T-helper 2 cell treated with Interferon-gamma antibody and Interleukin-4, amounts not matched to agents 5 μg/mL and 100 μg/mL, for 36 hours (primary cell): ENCODE measurements at places on chromosomes 7 and 10.

GRCh38 chr10:4498711-4499251, 327.2 kb upstream of the AKR1E2 start:
- no peak for DNase-seq

DNA sequence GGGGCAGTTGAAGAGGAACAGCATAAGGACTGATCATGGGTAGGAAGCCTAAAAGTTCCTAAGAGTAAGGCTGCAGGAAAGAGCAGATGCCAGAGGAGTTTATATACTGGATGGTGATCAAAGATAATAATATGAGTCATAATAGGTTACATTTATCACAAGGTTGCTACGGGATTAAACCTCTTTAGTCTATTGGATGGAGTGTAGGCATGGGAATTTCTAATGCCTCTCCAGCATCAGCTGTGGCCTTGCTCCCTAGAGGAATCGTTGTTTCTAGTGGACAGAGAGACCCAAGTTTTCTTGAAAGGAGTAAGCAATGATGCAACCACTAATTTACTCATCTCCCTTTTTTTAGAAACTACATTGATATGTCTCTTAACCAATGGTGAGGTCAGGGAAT, 213.4 kb downstream of the GPR37 start:
- DNase-seq = no peak

- DNase-seq = no peak
Observed at GRCh38 chr7:28688651-28689050, 269.5 kb downstream of the TRIL start.

GRCh38 chr7:11313801-11314200, 340.1 kb downstream of the PHF14 start:
- no peak for DNase-seq

DNA sequence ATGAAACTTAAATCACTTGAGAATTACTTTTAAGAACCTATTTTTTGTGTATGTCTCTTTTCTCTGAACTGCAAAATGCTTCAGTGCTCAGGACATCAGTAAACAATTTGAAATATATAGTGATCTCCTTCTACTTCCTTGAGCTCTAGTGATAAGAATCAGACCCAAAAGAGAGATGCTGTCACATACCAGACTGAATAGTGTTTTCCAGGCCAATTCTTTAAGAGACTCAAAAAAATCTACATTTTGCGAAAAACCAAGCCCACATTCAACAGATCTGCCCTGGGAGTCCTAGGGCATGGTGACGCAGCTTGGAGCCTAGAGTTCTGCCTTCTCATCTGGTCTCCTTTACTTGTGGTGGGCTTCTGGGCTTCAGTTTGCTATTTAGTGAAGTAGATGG, 72.1 kb upstream of the SLC13A1 start:
- DNase-seq = no peak

DNA sequence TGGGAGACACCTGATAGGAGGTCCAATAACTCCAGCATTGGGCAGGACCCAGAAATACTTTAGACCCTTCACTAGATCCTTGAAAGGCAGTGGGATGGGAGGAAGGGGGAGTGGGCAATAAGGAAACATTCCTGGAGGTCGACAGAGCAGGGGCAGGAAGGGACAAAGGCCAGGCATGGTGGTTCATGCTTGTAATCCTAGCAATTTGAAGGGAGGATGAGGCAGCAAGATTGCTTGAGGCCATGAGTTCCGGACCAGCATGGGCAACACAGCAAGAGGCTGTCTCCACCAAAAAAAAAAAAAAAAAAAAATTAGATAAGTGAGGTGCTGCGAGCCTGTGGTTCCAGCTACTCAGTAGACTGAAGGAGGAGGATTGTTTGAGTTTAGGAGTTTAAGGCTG, 134.9 kb downstream of the JCAD start:
- no peak for DNase-seq

- no peak for DNase-seq
Observed at GRCh38 chr7:136105191-136105590, 128.0 kb upstream of the MTPN start.

GRCh38 chr7:116407165-116407564, 92.4 kb upstream of the CAV2 start:
- no peak for DNase-seq

DNA sequence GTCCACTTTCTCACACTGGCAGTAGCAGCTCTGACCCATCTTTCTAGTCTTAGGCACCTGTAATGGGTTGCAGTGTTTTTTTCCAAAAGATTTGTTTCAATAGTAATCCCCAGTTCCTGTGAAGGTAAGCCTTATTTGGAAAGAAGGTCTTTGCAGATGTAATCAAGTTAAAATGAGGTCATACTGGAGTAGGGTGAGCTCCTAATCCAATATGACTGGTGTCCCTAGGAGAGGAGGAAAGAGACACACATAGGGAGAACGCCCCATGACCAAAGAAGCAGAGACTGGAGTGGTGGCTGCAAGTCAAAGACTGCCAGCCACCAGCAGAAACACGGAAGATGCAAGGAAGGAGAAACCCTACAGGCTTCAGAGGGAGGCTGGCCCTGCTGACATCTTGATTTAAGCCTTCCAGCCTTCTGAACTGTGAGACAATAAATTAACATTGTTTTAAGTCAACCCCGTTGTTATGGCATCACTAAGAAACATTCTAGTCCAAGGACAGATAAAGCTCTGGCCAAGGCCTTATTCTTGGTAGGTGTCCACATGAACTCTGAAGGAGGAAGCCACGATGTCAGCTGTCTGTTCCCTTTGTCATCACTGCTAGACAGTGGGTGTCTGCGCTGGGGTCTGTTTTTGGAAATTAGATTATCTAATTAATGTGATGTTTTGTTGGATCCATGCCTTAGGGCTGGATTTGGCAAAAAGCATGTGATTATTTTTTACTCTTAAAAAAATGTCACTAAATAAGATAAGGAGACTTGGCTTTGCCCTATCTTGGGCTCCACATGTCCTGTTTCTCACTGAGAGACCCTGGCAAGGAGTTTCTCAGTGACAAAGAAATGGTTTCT, 214.9 kb downstream of the KCNMA1 start:
- DNase-seq = no peak

GRCh38 chr10:58952162-58952601, 224.3 kb upstream of the PHYHIPL start:
- no peak for DNase-seq

- DNase-seq = no peak
Observed at GRCh38 chr10:88908194-88908593, 28.1 kb downstream of the STAMBPL1 start.

DNA sequence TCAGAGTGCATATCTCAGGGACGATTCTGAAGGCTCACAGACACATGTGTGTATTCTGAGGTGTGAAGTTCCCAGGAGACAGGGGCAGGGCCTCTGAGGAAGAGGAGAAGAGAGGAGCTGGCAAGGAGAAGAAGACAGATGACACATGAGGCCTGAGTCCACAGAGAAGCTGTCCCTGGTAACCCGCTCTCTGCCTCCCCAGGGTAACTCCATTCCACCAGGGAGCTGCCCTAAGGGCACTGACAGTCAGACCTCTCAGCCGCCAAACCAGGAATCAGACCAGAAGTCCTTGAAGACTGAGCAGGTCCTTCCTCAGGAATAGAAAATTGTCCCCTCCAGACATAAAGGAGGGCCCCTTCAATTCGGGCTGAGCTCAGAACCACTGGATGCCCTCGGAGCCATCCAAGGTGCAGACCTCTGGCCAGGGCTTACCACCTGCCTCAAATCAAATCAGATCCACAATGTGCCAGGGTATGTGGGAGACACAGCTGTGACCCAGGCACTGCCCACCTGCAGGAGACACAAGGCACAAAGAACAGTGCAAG, 57.4 kb downstream of the TLL2 start:
- DNase-seq = no peak

- no peak for DNase-seq
Observed at GRCh38 chr10:84540022-84540616, 211.7 kb downstream of the CCSER2 start.

- no peak for DNase-seq
Observed at GRCh38 chr10:22959292-22959691, 31.4 kb downstream of the ARMC3 start.

- no peak for DNase-seq
Observed at GRCh38 chr7:15033039-15033438, 130.5 kb upstream of the DGKB start.

DNA sequence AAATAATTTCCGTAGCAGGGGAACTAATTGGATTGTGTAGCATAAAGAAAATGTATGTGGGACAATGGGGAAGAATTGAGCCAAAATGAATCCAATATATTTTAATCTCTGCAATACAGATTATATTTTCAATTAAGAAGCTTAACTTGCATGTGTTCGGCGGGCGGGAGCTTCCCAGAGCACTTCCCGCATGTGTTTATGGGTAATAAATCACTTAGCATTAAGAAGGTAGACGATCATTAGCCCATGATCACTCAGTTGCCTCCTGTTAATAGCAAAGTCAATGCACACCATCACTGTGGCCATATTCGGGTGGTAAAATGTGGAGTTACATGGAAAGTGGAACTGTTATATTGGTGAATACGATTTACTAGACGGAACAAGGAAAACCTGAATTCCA, 122.9 kb upstream of the INSYN2A start:
- no peak for DNase-seq

GRCh38 chr10:126062131-126063032, 166.0 kb downstream of the FANK1 start:
- DNase-seq = no peak

DNA sequence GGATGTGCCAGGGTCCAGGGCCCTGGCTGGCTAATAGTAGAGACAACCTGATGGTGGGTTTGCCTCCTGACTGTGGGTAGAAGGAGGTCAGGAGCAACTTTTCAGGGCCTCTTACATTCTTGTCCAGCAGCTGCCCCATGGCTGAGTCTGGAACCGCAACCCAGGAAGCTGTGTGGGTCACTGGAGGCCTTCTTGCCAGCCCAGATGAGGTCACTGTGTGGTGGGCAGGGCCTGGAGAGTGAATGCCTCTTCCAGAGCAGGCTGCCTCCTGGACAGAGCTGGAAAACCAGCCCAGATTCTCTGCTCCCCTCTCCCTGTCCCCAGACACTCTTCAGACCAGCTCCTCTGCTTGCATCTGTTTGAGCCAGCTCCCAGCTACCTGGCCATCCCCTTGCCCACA, 43.5 kb upstream of the LEP start:
- DNase-seq = no peak

- DNase-seq = no peak
Observed at GRCh38 chr7:130491841-130492522, at the start of gene MEST. TSS of gene MEST (plus strand) at chr7:130492085. CDS start at chr7:130492314, 229 bp downstream.
